ENCODE measurements at places on chromosomes 2 and 18.

- DNase-seq, result no peak
Measured at GRCh38 chr2:28381225-28382180, 11.2 kb upstream of the FOSL2 start.

GRCh38 chr2:53655256-53655655 is 112.3 kb upstream of the CHAC2 start:
- DNase-seq, result no peak

DNA sequence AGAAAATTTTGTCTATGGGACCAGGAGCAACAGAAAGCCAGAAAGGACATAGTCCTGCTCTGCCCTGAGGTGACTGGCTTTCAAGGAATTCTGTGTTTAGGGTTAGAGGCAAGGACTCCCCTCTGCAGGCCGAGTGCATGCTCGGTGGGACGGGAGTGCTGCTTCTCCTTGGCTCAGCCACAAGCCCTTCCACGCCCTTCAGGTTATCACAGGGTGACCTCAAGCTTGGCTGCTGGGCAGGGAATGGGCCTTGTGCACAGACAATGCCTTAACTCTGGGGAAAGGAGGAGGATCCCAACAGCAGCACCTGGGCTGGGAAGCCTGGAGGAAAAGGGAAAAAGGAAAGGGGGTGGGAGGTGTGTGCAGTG is 32.8 kb downstream of the FAM178B start:
- no peak for DNase-seq

DNA sequence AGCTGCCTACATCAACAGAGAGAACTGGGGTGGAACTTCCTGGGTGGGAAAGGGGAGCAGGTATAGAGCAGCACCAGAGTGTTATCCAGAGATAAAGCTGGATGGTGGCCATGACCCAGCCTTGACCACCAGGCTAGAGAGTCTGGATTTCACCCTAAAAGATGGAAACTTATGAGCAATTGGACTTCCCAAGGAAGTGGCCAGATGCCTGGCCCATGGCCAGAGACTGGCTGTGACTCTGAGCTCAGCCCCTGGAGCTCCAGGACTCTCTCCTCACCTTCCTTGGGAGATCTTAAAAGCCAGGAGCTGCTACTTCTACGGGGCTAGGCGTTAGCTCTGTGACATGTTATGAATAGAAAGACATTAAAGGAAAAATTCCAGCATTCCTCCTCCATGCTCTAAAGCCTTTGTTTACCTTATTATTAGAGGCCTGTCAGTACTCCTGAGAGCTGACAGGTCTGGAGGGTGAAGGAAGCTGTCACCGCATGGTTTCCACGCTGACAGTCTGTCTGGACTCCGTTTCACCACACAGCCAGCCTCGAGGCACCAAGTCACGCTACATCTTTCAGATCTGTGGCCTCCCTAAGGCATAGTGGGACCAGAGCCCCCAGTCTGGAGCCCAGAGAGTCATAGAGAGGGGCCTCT is 260.0 kb upstream of the SIX2 start:
- no peak for DNase-seq

DNA sequence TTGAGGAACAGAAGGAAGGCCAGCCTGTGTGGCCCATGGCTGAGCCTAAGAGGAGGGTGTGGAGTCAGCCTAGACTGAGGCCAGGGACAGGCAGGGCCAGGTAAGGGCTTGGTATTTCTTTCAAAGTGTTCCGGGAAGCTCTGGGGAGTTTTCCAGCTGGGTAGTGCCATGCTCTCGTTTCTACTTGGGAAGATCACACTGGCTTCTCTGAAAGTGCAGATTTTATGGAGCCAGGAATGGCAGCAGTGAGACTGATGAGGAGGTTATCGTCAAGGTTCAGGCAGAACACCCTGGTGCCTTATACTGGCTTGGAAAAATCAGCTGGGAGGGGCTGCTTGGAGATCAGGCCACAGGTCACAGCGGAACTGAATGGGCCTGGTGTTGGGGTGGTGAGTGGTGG is 245.1 kb downstream of the SOX11 start:
- DNase-seq, result no peak

Measured in stimulated activated CD4-positive, alpha-beta T cell treated with anti-CD3 and anti-CD28 coated beads, TNF-alpha, amount 100 ng/mL, for 24 hours (primary cell).